ENCODE measurements at places on chromosomes 5 and 9.

GRCh38 chr9:31606678-31607077, 777.8 kb upstream of the ACO1 start:
- no peak for DNase-seq

GRCh38 chr5:180804129-180804618, 1.6 kb upstream of the MGAT1 start:
- DNase-seq, result no peak

DNA sequence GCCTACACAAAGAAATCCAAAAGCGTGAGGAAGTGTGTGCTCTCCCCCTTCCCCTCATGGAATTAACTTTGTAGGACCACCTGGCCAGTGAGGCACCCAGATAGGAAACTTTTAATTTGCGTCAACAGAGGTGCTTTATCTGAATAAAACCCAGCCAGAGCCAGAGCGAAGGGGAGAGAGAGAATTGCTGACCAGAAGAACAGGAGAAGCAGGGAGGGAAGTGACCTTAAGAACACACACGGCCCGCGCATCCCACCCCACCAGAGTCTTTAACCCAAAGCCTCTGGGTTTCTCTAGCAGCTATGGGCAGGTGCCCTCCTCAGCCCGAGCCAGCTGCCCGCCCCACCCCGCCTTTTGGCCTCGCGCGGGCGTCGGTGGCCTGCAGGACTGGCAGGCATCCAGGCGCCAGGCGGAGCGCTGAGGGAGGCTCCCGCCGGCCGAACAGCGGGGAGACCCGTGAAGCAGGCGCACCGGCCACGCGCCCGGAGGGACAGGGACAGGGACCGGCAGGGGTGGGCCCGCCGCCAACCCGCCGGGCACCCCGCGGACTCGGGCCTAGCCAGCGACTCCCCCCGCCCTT, 580 bp downstream of the ERAP1 start:
- peak; percentile 44 for DNase-seq

DNA sequence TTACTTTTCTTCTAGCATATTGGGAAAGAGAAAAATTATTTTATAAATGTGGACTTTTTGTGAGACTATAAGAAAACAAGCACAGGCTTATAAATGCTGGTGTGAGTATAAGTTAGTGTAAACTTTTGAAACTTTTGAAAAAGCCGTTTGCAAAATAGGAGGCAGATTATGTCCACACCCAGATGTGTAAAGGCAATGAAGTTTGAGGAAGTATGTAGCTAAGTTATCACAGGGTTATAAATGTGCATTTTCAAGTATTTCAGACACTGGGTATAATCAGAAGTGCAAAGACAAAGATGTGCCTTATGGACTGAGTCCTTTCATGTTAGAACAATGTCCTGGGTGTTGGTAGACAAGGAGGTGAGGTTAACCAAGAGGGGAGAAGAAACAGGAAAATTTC, 85.5 kb downstream of the ANXA1 start:
- DNase-seq, result no peak

DNA sequence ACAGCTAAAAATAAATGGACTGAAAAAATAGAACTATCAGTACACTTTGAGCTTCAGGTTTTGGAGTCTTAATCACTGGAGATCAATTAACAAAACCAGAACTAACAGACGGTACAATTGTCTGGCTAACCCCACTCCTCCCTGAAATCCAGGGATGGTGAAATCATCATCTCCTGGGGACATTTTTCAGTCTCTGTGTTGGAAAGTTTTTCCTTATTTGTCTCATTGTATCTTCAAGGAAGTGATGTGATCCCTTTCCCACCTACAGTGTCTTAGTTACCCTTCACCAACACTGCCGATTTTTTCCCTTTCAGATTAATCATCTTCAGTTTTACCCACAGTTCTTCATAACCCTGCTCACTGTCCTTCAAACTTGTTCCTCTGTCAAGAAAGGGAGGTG, 81.9 kb downstream of the MAP1B start:
- no peak for DNase-seq

DNA sequence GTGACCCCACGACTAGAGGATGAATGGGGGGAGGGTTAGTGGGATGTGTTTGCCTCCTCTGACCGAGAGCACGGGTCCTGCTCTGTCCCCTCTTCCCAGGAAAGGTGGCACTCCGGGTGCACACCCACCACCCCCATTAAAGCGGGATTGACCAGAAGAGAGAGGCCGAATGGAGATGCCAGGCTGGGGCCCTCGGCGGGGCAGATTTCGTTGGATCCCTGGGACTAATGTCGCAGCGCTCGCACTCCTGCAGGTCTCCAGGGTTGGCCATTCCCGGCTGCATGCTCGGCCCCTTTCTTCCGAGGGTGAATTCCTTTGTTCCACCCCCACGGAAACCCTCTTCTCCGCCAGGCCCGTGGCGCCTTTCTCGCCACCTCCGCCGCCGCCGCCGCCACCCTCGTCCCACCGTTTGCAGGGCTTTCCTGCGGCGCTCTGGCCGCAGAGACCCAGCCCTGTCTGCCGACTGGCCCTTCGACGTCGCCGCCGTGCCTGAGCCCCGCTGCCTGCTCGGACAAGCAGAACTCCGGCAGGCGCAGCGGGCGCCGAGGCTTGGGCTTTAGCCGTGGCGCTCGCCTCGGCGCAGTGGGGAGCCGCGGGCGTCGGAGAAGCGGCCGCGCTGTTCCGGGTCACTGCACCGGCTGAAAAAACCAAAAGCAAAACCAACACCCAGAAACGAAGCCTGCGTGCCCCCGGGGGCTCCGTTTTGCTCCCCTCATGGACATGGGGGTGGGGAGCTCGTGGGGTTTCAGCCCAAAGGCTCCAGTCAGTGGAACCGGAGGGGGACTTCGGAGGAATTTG, 11.8 kb downstream of the LMX1B start:
- DNase-seq, result no peak

DNA sequence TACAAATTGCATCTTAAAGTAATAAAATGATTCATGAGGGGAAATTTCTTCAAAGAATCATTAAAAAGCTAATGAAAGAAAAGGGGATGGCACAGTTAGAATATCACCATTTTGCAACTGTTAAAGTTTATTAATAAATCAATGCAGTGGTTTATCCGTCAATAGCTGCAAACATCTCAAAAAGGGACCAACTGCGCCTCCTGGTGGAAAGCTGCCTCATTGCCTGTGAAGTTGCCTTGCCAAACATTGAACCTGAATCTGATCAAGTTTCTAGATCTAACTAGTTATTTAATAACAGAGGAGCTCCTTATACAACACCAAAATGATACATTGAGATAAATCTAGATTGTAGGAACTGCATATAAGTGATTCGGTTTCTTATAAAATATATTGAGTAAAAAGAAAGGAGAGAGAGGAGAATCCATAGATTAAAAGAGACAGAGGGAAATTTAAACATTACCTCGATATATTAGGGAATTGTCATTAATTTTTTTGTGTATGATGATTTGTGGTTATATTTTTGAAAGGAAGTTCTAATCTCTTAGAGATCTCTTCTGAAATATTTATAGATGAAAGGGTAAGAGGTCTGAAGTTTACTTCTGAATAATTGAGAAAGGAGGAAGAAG, 6.9 kb upstream of the NDUFB6 start:
- DNase-seq, result peak; percentile 30

GRCh38 chr5:25362799-25363198, 718.0 kb upstream of the CDH10 start:
- DNase-seq, result peak; percentile 90

DNA sequence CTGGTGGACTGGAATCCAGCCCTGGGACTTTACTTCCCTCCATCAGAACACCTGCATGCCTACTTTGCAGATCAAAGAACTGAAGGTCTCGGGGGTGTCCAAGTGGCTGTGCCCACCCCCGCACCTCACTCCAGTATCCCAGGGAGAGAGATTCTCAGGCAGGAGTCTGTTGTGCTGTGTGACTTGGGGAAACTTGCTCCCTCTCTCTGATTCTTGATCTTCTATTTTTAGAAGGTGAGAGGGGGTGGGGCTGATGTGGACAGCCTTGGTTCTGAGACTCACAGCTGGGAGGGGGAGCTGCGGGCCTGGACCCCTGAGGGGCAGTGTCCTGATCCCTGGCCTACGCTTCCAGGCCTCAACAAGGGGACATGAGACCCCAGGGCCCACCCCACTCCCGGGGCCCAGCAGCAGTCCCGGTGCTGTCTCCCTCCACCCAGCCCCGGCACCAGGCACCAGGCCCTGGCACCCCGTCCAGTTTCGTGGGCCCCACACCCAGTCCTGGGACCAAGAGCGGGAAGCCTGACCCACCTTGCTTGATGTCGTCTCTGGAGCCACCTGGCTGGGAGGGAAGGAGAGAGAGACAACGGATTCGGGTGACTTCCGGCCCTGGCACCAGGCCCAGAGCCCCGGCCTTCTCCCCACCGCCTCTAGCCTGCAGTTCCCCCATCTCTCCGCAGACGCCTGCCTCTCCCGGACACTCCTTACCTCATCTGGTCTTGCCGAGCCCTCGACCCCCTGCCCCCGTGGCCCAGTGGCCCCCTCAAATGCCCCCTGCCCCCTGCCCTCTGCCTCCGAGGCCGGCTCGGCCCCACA, 74.0 kb upstream of the SPTLC1 start:
- DNase-seq, result no peak

DNA sequence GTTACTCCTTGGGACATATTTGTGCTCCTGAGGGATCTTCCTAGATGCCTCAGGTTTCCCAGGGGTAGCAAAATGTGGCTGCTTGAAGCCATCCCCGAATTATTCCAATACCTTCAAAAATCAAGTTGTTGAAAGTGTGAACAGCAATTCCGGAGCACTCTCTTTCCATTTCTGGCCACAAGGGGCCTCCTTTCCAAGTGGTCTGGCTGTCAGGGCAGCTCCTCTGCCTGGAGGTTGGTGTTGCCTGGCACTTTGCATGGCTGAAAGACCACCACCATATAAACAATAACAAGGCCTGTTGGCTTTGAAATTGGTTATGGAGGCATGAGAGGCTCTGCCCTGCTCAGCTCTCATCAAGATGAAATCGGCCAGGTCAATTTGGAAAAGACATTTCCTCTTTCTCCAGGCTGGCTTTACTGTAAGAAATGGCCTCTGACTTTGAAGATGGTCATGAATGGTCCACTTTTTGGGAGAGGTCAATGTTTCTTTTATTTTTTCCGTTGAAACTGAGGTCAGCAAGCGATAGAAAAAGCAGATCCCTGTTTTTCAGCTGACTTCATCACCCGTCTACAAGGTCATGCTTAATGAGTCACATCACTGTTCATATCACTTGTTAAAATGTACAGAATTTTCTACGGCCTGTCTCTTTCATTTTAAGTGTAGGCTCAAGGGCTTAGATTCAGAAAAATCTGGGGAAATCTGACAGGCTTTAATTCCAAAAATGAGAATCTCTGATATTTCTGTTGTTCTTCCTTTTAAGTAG, 481.1 kb upstream of the ZNF608 start:
- DNase-seq, result no peak

DNA sequence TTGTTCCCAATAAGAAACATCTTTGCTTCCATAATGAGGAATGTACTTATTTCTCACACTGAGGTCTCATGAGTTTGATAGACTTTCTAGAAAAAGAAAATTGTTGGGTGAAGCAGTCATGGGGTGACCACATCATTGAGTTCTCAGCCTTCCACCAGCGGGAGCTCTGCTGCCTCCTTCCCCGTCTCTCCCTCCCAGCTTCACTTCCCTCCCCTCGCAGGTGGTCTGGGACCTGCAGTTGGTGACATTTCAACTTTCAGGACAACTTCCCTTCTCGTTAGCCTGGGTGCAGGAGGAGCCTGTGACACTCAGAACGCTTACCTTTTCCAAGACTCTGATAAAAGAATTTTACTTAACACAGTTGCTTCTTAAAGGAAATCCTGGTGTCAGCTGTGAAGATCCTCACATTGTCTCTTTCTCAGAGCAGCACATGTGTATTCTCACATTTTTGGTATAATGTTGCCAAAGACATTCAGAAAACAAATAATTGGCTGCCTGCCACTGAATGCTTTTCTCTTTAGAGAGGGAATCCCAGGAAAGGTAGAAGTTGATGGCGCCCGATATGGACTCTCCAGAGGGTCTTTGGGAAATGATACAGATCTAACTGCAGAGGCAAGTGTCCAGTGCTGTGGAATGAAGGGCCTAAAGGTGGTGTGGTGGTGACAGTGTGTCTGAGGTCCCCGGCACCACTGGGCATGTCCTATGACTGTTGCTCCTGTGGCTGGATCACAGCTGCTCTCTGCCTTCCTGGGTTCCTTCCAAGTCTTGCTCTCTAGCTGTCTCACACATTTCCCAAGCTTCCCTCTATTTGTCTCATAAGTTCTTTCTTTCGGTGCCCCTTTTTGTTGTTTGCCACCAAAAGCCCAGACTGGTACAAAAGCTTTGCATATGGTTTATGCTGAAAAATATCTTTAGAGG, 238.1 kb downstream of the GAS1 start:
- DNase-seq, result no peak

DNA sequence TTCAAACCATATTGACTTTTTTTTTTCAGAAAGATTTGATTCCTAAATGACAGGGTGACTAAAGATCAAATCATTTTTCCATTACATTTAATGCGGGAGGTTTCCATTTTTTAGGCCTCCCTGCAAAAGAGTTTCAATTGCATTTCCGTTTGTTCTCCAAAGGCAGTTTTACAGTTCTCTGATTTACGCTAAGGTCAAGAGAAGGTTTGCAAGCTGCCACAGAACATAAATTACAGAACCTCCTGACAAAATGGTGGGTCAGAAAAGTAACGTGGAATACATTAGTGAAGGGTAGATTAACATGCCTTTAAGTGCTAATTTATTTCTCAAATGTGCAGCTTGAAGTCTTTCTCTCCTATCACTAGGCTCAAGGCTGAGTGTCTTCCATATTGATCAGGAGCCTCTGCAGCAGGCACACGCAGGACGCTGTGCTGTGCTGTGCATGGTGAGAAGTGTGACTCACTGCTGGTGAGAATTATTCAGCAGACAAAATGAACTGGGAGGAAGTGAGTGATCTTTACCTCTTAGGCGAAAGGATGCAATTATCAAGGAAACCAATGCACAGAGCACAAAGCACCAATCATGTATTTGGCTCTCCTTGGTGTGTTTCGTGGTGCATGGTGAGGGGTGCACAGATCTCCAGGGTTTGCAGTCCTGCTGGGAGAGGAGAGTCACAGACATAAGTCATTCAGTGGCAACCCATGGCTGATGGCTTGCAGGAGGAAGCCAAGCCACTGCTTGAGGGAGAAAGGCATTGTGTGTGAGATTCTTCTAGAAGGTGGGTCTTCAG, 136.3 kb downstream of the TENT4A start:
- no peak for DNase-seq

DNA sequence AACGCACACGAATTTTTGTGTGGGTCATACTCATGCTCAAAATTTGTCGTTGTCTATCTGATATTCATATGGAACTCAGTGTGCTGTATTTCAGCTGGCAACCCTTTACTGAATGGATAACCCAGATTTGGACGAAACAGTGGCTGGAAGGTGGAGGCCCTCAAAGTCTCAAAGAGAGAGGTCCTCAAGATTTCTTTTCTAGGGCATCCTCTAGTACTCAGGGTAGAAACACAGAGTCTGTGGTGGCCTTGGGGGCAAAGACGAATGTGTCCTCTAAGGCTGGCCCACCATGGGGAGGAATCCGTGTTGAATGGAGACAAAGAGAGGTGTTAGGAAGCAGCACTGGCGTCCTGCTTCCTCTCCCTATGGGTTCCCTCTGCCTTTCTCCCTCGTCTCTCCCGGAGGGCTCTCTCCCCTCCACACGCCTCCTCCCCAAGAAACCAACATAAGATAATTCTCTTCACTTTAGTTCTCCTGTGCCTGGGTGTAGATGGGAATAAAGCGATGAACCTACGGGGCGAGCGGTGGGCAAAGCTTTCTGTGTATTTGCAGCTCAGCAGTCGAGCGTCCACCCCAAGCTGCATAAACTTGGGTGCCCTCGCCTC, 333.7 kb downstream of the CWC27 start:
- no peak for DNase-seq

GRCh38 chr9:72703574-72703973, 182.2 kb downstream of the TMC1 start:
- no peak for DNase-seq

- no peak for DNase-seq
Measured at GRCh38 chr9:130193531-130194377, 21.6 kb downstream of the NCS1 start.

GRCh38 chr9:98801969-98802371, 5.5 kb upstream of the GALNT12 start:
- DNase-seq, result no peak
